Stimulated activated CD4-positive, alpha-beta T cell treated with anti-CD3 and anti-CD28 coated beads, Interleukin-12 subunit alpha, Interleukin-12 subunit beta, amount 100 ng/mL, for 4 hours (primary cell): ENCODE measurements at places on chromosomes 1 and 21.

DNA sequence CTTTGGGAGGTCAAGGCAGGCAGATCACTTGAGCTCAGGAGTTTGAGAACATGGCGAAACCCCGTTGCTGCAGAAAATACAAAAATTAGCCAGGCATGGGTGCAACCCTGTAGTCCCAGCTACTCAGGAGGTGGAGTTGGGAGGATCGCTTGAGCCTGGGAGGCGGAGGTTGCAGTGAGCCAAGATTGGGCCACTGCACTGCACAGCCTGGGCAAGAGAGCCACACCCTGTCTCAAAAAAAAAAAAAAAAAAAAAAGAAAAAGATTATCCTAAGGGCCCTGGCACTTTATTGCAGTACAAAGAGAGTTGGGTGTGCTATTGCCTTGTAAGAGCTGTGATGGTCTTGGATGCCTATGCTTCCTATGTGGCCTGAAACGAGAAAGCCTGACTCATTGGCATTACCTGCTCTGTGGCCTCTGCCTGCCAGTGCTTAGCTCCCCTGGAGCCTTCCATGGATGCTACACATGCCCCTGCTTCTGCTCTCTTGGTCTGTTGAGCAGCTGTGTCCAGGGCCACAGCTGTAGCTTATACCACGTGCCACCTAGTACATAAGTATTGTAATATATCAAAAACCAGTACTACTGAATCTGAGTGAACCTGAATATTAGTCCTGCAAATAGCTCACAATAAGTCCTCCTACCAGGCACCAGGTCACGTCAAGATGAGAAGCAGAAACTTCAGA is 45.8 kb downstream of the DNAJC6 start:
- no peak for DNase-seq

DNA sequence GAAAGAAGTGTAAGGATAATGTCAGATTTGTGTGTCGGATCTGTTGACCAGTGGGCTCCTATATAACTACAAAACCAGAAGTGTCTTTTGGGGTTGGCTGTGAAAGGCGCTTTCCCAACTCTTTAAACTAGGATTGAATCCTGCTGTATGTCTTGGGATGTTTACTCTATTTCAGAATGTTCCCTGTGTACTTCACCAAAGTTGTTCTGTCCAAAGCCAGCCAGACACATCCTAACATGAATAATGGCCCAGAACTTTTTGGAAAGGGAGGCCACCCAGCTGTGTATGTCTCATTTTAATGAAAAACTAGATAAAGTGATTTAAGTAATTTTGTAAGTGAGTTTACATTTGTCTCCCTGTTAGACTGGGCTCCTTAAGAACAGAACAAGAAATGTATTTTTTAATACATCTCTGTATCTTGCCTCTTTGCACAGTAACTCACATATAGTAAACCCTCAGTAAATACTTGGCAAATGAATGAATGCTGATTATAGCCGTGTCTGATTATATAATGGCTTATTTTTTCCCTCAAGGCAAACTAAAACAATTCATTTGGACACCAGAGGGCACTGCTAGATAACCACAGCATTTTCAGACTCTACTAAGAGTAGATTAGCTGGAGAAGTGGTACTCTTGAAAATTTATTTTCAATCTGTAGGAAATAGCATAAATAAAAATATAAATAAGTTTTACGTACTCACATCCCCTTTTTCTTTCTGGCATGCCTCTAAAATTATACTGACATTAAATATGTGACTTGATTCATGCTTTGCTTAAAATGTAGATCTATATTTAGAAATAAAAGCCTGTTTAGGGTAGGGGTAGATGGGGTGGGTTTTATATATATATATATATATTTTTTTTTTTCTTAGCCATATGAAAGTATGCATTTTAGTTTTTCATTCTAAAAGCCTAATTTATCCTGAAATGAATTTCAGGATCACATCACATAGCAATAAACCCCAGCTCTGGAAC is 23.8 kb downstream of the TSEN15 start:
- no peak for DNase-seq

DNA sequence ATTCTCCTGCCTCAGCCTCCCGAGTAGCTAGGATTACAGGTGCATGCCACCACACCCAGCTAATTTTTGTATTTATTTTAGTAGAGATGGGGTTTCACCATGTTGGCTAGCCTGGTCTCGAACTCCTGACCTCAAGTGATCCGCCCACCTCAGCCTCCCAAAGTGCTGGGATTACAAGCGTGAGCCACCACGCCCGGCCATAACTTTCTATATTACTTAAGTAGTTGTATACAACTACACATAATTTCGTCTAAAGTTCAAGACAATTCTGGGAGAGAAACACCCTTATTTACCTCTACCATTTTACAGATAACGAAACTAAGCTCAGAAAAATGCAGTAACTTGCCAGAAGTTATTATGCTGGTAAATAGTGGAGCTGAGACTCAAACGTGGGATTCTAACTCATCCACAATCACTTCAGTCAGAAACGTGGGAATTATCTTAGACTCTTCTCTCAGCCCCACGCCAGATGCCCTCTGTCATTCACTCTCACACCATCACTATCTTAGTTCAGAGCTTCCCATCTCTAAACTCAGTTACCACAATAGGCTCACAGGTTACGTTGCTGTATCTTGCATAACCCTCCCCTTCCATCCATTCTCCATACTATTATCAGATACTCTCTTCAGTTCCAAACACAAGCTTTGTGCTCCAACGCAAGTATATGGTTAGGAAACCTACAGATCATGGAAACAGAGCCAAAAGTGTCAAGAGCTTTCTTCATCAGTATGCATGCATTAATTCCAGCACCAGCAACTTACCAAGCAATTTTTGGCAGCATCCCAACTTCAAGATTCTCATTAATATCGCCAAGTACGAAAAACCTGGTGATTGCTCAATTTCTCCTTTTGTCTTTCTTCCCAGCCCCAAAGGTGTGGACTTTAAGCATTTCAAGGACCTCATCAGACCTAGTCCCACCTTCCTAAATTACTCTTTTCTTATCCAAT is 69.3 kb downstream of the RERE start:
- no peak for DNase-seq

DNA sequence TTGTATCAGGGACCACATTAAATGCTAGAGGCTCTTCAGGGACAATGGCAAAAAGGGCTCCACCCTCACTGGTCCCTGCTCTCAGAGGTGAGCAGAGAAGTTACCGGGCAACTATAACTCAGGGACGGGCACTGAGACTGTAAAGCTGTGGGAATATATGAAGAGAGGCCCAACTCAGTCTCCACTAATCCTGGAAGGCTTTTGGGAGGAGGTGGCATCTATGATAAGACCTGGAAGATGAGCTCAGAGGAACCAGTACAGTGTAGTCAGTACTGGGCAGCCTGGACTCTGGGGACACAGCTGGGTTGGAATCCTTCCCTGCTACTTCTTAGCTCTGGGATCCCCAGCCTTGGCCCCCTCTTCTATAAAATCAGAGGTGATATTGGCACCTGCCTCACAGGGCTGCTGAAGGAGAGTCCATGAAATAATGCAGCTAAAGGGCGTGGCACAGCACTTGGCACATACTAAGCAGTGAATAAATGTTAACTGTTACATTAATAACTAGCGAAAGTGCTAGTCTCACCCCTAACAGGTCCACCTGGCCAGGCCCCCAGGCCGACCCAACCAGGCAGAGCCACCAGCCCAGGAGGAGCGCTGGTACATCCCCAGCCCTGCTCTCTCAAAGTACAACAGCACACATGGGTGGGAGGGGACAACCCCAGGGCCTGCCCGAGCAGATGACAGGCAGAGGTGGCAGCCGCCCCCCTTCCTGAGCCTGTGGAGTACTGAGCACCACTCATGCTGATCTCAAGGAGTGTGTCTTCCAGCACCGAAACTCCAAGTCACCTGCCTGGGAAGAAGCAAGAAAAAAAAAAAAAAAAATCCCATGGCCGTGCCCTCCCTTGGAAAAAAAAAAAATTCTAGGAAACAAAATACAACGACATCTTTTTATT is 62.7 kb downstream of the CASZ1 start:
- peak; percentile 44 for DNase-seq

GRCh38 chr21:42112238-42112637 is 41.1 kb downstream of the UMODL1 start:
- no peak for DNase-seq

GRCh38 chr1:168917309-168917708 is 188.3 kb upstream of the DPT start:
- no peak for DNase-seq

- DNase-seq, result no peak
Observed at GRCh38 chr1:92481599-92481925, 5.2 kb downstream of the GFI1 start.

- DNase-seq, result no peak
Observed at GRCh38 chr1:116874733-116875249, 34.9 kb upstream of the PTGFRN start.

DNA sequence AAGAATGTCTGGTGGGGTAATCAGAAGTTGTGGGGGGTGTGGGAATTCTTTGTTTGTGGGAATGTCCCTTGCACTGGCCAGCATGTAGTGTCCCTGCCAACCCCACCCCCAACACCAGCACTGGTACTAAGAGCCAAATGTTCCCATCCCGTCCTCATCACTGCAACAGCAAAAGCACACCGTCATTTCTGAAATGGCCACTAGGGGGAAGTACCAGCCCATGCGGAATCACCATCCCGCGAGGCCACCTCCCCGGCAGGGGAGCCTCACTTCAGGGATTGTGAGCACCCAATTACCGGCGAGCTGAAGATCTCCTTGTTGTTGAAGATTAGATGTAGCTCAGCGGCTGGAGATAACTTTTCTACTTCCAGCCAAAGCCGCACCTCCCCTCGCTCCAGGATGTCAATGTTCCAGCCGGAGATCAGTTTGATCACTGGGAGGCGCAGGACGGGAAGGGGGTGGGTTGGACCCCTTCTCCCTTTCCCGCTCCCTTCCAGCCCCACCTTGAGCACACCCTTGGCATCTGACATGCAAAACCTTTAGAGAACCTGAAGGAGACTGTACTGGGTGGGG is 41.0 kb downstream of the MYOM3 start:
- DNase-seq, result peak; percentile 70

GRCh38 chr1:165662186-165662585 is 31.2 kb downstream of the MGST3 start:
- no peak for DNase-seq

DNA sequence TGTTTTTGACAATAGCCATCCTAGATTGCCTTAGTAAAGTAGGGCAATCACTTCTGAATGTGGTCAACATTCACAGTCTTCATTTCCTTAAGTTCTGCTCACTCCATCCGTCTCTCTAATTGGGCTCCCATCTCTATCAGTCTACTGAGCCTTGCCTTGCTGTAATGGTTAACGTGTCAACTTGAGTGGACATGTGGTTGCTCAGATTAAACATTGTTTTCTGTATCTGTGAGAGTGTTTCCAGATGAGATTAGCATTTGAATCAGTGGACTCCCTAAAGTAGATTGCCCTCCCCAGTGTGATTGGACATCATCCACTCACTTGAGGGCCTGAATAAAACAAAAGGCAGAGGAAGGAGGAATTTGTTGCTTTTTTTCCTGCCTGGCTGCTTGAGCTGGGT is 26.4 kb downstream of the C1orf216 start:
- no peak for DNase-seq

DNA sequence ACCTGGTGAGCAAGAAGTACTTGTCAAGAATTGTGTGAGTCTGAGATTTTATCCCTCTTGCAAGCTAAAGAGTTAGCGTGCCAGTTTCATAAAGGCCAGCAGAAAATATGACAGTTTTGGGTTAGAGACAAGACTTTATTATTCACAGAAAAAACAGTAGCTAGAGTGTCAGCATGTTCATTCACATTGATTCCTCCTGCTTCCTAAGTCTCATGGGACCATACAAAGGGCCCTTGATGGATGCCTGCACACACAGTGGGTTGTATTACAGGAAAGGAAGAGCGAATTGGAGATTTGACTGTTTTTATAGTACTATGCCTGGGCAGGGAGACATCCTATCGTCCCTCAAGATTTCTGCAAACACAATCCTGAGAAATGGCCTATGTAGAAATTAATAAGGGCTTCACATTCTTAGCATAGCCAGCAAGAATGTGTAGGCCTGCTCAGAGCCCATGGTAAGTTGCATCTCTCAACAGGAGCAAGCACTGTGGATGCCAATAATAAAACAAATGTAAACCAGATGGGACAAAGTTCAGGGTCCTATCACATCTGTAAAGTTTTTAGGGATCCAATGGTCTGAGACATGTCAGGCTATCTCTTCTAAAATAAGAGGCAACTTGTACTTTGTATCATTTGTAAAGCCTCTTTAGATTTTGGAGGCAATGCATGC is 4.0 kb upstream of the ASPM start:
- no peak for DNase-seq

DNA sequence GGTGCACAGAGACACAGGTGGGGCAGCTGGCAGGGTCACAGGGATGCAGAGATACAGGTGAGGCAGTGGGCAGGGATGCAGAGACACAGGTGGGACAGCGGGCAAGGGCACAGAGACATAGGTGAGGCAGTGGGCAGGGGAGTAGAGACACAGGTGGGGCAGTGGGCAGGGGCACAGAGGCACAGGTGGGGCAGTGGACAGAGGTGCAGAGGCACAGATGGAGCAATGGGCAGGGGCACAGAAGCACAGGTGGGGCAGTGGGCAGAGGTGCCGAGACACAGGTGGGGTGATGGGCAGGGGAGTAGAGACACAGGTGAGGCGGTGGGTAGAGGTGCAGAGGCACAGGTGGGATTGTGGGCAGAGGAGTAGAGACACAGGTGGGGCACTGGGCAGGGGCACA is 117.3 kb upstream of the KLHDC7A start:
- DNase-seq, result no peak

DNA sequence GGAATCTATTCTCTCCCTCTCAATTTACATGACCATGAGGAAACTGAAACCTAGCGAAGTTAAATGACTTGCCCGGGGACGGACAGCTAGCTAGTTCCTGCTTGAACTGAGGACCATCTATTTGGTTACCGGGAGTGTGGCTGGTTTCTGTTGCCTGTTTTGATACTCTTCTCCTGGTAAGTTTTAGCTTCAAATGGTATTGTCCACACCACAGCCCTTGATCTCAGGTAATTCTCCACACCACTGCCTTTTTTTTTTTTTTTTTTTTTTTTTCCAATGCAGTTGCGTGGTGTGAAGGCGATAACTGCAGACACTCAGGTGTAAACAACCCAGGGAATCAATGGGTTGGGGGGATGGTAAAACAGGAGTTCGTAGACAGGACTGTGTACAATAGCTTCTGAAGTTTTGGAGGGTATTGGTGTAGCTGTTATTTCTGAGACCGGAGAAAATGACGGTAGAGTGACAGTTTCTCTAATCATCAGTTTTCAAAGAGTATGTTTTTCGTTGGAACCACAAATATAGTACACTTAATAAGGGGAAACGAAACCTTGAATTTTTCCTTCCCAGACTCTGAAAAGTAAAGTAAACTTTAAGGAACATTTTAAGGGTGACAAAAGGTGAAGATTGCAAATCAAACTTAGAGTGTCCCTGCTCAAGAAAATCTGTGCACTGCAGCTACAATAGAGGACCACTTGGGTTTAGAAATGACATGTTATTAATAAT is 125.3 kb upstream of the CACYBP start:
- DNase-seq, result no peak

- peak; percentile 69 for DNase-seq
Observed at GRCh38 chr1:39491146-39491921, at the start of gene BMP8A. Gene BMP8A, plus strand, starts transcription at chr1:39491636. Its CDS starts 356 bp downstream, at chr1:39491992.

GRCh38 chr1:100730130-100730529 is 10.6 kb downstream of the VCAM1 start:
- no peak for DNase-seq
